AG20443 (cell line): ENCODE measurements at places on chromosomes 5 and 9.

GRCh38 chr9:87259543-87260518 is 237.8 kb upstream of the DAPK1 start:
- no peak for DNase-seq

DNA sequence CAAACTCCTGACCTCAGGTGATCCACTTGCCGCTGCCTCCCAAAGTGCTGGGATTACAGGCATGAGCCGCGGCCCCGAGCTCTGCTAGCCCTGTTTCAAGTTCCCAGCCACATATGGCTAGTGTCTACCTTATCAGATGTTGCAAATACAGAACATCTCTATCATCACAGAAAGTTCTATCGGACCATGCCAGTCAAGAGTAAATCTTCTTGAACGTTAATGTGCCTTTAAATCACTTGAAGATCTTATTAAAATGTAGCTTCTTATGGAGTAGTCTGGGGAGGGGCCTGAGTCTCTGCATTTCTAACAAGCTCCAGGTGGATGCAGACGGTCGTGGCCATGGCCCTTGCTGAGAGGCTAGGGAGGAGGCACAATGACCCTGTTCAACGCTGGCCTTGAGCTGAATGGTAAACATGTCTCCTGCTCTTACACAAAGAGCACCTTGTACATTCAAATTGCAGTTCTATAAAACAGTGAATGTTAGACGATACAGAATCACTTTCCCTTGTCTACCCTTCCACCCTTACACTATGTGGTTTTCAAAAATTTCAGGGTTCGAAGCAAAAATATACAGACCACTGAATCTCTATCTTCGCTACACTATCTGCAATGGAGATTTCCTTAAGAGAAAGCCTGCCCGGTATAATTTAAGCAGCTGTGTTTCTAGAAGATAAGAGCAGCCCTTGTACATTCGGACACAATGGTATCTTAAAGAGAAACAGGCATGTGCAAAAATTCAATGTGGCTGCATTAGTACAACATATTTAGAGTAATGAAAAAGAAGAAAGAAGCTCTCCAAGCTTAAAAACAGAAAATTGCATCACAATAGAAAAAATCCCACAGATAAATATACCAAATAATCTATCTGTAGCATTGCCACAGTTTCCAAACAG is 114.1 kb downstream of the FRMD3 start:
- no peak for DNase-seq

DNA sequence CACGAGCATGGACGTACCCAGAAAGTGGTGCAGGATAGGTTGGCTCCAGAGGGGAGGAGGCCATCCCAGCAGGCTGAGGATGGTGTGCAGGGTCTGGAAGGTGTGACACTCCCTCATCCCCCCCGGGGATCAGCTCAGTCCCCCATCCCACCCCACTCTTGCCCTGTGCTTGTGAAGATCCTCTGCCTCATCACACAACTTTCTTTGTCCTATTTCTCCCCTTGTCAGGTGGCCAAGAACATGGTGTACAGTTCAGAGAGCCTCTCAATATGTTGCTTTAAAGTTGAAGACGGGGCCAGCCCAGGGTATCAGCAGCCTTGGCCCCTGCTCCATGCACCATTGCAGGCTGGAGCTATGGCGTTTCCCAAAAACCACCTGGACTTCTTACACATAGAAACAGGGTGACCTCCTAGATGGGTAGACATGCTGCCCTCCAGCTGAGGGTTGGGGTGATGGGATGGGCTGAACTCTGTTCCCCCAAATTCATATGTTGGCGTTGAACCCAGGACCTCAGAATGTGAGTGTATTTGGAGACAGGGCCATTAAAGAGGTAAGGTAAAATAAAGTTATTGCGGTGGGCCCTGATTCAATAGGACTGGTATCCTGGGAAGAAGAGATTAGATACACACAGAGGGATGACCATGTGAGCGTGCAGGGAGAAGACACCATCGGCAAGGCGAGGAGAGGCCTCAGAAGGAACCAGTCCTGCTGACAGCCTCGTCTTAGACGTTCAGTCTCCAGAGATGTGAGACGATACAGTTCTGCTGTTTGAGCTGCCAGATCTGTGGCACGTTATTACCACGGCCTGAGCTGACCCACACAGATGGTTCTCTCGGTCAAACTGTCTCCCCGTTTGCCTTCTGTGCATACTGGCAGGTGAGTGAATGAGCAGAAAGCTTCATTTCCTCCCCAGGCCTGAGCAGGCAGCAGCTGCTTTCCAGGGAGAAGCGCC is 272.5 kb downstream of the GADD45G start:
- DNase-seq = no peak

GRCh38 chr5:173853370-173854131 is 34.6 kb upstream of the CPEB4 start:
- DNase-seq = no peak

DNA sequence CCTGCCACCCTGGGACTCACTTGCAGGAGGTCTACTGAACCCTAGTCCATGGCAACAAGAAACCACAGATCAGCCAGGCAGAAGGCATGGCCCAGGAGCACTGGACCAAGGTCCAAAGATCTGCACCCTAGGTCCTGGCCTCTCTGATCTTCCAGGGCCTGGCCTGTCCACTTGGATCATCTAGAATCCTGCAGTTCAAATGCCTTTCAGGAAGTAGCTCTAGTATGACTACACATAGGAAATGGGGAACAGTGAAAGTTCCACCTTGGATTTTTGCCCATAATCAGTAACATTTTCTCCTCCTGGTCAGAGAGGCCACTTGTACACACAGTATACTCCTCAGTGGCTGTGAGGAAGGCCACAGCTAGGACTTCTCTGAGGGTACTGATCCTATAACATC is 11.5 kb downstream of the ANXA6 start:
- no peak for DNase-seq
